ENCODE measurements at places on chromosomes 3 and 15.

GRCh38 chr15:97783240-97783639, 177.3 kb upstream of the ARRDC4 start:
- no peak for DNase-seq

DNA sequence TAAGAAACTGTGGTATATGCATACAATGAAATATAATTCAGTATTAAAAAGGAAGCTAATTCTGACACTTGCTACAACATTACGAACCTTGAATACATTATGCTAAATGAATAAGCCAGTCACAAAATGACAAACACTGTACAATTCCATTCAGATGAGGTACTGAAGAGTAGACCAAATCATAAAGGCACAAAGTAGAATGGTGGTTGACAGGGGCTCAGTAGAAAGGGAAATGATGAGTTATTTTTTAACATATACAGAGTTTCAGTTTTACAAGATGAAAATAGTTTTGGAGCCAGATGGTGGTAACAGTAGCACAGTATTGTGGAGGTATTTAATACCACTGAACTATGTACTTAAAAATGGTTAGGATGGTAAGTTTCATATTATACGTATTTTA, 254.6 kb upstream of the RBMS3 start:
- no peak for DNase-seq

GRCh38 chr3:130354430-130354829, 9.0 kb downstream of the COL6A5 start:
- no peak for DNase-seq

- peak; percentile 95 for DNase-seq
Measured at GRCh38 chr15:78618490-78618934, 2.3 kb downstream of the CHRNA3 start.

- no peak for DNase-seq
Measured at GRCh38 chr3:119582178-119582577, 2.9 kb downstream of the ADPRH start.

- no peak for DNase-seq
Measured at GRCh38 chr3:29064085-29064484, 216.8 kb upstream of the RBMS3 start.

DNA sequence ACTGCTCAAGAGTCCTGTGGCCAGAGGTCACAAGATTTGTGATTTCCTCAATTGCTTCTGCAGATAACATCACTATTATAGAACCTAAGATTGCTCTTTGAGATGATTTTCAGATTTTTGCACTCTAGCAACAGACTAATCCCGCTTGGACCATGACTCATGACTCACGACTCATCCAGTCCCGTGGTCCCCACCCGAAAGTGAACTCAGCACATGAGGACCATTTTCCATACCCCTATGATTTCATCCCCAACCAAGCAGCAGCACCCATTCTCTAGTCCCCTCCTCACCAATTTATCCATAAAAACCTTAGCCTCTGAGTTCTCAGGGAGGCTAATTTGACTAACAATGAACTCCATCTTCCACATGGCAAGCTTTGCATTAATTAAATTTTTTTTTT, 106.3 kb upstream of the ALCAM start:
- DNase-seq: no peak

DNA sequence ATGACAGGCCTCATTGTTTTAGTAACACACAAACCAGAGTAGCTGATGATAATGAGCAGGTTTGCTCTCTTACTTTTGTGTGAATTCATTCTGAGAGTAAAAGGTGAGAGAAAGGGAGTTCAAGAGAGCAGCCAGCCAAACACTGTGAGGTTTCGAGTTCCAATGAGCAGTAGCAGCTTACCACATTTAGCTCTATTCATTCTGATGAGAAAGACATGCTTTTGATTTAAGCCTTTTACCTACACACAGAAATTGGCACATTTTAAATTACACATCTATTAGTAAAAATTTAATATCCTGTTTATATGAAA, 28.0 kb downstream of the GLDN start:
- no peak for DNase-seq

- no peak for DNase-seq
Measured at GRCh38 chr3:151753846-151754245, 20.1 kb downstream of the AADACL2 start.

GRCh38 chr3:111315930-111316587, 225.9 kb upstream of the CD96 start:
- DNase-seq: no peak

DNA sequence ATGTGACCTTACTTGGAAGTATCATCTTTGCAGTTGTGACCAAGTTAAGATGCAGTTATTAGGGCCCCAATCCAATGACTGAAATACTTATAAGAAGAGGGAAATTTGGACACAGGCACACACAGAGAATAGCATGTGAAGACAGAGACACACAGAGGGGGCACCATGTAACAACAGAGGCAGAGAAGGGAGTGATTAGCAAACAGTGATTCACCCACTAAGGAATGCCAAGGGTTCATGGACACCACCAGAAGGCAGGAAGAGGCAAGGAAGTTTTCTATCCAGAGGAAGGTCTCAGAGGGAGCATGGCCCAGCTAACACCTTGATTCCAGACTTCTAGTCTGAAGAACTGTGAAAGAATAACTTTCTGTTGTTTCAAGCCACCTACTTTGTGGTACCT, 25.0 kb downstream of the SIDT1 start:
- no peak for DNase-seq

GRCh38 chr3:30352410-30353318, 253.7 kb upstream of the TGFBR2 start:
- DNase-seq: no peak

DNA sequence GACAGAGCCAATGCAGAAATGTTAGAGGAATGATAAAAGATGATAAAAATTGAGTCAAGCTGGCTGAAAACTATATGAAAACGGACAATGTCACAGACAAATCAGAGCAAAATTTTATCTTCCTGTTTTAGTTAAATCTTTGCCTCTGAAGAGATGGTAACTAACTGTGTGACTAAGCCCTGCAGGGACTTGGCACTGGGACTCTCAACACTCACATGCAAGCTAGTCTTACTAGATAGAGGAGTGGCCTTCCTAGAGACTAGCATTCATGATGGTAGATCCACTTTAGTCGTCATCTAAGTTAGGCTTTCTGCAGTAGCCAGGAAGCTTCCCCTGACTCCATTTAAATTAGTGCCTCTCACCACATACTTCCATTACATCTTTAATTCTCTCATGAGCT, 4.1 kb downstream of the CCDC191 start:
- DNase-seq: no peak

DNA sequence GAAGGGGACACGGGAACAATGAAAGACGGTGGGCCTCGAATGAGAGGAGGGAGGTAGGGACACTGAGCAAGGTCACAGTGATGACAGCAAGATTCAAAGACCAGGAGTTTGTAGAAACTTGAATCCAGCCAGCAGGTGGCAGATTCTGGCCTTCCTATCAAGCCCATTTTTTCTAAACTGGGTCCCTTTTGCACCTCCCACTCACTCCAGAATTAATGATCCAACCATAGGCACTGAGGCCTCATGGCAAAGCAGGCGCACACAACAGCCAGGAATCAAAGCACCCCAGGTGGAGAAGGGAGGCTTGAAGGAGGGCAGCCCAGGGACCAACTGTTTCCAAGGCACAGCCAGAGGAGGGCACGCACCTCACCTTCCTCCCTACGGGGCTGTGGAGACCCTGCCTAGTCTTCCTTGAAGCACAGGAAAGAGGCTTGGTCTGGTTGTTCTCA, 90.2 kb downstream of the ANP32A start:
- peak; percentile 60 for DNase-seq

- DNase-seq: no peak
Measured at GRCh38 chr3:53585049-53585448, 90.6 kb downstream of the CACNA1D start.

- no peak for DNase-seq
Measured at GRCh38 chr3:87350367-87351199, 74.2 kb upstream of the POU1F1 start.

DNA sequence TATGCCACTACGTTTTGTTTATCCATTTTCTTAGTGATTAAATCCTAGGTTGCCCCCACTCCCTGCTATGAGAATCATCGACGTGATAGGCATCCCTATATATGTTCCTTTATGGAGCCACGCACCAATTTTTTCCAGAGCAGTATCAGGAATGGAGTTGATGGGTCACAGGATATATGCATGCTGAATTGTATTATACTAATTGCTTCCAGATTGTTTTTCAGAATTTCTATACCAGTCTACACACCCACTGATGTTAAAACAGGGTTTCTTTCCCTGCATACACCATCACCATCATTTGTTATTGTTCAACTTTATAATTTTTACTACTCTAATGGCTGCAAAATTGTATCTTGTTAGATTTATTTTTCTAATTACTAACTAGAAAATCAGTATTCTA, 100.1 kb upstream of the MRPS22 start:
- no peak for DNase-seq

- DNase-seq: no peak
Measured at GRCh38 chr15:42118650-42119445, 24.5 kb upstream of the PLA2G4D start.

- DNase-seq: no peak
Measured at GRCh38 chr15:32646291-32646690, 4.8 kb downstream of the SCG5 start.

GRCh38 chr3:124657138-124657537, 73.1 kb upstream of the UMPS start:
- DNase-seq: no peak

DNA sequence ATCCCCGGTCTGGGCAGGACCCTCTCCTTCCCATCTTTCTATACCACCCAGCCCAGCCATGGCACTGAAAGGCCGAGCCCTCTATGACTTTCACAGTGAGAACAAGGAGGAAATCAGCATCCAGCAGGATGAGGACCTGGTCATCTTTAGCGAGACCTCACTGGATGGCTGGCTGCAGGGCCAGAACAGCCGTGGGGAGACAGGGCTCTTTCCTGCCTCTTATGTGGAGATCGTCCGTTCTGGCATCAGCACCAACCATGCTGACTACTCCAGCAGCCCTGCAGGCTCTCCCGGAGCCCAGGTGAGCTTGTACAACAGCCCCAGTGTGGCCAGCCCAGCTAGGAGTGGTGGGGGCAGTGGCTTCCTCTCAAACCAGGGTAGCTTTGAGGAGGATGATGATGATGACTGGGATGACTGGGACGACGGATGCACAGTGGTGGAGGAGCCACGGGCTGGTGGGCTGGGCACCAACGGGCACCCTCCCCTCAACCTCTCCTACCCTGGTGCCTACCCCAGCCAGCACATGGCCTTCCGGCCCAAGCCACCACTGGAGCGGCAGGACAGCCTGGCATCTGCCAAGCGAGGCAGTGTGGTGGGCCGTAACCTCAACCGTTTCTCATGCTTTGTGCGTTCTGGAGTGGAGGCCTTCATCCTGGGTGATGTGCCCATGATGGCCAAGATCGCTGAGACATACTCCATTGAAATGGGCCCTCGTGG, 1.5 kb downstream of the SNX33 start:
- DNase-seq: no peak

GRCh38 chr3:106399761-106400160, 530.9 kb upstream of the CBLB start:
- peak; percentile 11 for DNase-seq

- peak; percentile 7 for DNase-seq
Measured at GRCh38 chr15:31311735-31312619, 14.7 kb upstream of the KLF13 start.

DNA sequence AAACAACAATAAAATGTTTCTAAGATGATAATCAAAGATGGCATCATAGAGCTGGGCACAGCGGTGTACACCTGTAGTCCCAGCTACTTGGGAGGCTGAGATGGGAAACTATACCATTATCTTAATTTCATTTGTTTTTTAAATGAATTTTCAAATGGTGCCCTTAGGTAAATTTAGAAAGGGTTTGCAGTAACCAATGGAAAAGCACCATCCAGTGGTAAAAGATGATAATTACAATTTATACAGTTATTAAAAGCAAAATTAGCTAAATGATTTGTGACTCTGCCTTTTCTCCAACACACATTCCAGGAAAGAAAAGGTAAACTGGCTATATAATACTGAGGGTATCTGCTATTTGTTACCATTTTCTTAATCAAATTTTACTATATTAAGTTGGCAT, 14.4 kb upstream of the ANKRD28 start:
- DNase-seq: no peak

GRCh38 chr3:13420831-13421765, 976 bp upstream of the NUP210 start:
- no peak for DNase-seq

- DNase-seq: no peak
Measured at GRCh38 chr3:186381424-186382216, 19.6 kb upstream of the DGKG start.

GRCh38 chr3:172303181-172303580, 145.1 kb downstream of the GHSR start:
- DNase-seq: no peak

GRCh38 chr3:42803414-42804105, 730 bp downstream of the HIGD1A start:
- DNase-seq: peak; percentile 42

DNA sequence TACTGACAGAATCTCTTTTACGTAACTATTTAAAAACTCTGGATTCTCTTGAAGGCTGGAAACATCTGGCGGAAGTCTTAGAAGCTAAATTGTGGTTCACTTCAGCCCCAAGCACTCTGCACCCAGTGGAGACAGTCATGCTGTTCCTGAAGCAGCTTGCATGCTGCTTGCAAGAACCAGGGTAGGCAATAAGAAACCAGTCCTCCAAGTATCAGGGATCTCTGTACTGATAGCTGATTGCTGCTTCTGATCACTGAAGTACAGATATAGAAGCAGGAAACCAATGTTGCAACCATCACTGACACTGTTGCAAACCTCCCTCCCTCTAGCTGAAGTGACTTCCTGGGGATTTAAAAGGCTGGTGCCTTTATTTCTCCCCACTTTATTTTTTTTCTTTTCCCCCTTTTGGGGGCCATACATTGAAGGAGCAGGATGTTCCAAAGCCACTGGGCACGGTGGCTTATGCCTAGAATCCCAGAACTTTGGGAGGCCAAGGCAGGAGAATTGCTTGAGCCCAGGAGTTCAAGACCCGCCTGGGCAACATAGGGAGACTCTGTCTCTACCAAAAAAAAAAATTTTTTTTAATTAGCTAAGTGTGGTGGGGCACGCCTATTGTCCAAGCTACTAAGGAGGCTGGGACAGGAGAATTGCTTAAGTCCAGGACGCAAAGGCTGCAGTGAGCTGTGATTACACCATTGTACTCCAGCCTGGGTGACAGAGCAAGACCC, 15.3 kb downstream of the SPCS1 start:
- no peak for DNase-seq

- no peak for DNase-seq
Measured at GRCh38 chr3:13564751-13565560, 16.0 kb downstream of the FBLN2 start.

DNA sequence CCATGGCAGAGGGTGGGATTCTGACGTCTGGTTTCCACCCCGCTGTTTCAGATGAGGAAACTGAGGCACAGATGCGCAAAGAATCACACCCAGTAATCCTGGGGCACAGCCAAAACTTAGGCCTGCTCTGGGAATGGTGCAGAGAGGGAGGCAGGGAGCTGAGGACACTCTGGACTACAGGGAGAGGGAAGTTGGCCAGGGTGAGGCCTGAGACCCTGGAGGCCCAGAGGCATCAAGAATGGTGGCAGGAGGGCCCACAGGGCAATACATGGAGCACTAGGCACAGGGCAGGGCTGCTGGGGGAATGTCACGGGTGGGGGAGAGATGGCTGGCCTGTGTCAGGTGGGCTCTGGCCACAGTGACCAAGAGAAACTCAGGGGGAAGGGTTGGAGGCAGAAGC, 63.6 kb downstream of the TLE3 start:
- no peak for DNase-seq

- peak; percentile 51 for DNase-seq
Measured at GRCh38 chr15:62059816-62060112, 483 bp downstream of the VPS13C start.

GRCh38 chr3:149662240-149662887, 4.5 kb upstream of the WWTR1 start:
- DNase-seq: no peak

Measured in WERI-Rb-1 (cell line).